ENCODE measurements at places on chromosomes 2 and 18.

- DNase-seq = peak; percentile 42
Measured at GRCh38 chr18:43563780-43564179, 286.5 kb upstream of the SYT4 start.

GRCh38 chr2:96129528-96130120, 8.7 kb downstream of the ASTL start:
- no peak for DNase-seq

DNA sequence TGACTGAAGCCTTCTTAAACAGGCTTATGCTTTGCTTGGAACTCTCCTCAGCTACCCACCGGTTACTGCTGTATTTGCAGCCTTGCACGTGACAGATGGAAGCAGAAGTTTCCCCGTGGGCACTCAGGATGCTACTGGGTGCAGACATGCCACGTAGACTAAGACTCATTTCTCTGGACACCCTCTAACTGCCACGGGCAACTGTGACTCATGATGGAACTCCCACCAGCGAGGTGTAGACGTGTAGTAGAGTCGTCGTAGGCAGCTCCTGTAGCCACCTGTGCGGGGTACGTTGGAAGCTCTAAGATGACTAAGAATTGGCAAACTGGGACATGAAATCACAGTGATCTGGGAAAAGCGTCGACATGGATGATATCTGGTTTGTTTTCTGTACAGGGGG, 27.5 kb downstream of the TSHZ1 start:
- DNase-seq = no peak

GRCh38 chr18:70075906-70076305, 128.2 kb upstream of the CD226 start:
- DNase-seq = no peak

DNA sequence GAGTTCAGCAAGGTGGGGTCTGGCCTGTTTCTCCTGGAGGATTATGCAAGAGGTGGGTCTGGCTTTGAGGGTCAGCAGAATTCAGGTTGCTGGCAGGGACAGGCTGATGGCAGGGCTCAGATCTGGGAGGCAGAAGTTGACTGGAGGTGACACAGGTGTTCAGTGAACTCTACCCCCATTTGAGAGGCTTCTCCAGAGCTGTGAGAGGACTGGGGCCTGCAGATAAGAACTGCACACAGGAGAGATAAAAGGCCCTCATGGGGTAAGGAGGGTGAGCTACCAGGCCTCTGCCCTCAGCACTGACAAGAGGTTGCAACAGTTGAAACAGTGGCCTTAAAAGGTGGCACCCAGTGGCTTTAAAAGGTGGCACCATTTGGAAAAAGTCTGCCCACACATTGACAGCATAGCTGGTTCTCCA, 13.1 kb downstream of the MOCOS start:
- DNase-seq = no peak

- no peak for DNase-seq
Measured at GRCh38 chr2:145845923-145846322, 1326.0 kb upstream of the ZEB2 start.

GRCh38 chr18:23757437-23757733, 68.1 kb downstream of the LAMA3 start:
- no peak for DNase-seq

DNA sequence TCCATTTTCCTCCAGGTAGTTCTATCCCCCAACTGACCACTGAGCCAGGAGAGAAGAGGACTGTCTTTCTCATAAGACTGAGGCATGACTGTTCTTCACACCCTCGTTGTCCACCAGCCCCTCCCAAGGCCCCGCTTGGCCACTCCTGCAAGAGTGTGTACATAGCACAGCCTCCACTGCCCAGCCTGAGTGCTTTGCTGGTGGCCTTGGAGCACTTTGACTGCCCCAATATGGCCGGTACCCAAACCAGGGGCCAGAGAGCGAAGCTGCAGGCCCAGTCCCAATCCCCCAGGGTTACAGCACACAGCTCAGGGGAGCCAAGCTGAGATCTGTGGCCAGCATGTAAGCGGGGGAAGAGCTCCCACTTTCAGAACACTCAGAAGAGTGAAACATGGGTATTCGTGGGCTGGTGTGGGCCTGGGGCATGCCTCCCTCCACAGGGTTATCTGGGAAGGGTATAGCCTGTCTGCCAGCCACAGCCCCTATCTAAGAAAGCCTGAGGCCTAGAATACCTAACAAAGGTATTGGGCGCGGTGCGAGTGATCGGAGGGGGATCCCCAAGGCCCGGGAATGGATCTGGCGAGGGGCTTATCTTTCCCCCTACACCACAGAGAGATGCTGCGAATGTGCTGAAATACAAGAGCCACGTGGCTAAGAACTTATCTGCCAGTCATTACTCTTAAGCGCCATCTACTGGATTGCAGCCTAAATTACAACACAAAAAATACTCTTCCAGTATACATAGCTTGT, 163.8 kb downstream of the WDPCP start:
- DNase-seq = no peak

DNA sequence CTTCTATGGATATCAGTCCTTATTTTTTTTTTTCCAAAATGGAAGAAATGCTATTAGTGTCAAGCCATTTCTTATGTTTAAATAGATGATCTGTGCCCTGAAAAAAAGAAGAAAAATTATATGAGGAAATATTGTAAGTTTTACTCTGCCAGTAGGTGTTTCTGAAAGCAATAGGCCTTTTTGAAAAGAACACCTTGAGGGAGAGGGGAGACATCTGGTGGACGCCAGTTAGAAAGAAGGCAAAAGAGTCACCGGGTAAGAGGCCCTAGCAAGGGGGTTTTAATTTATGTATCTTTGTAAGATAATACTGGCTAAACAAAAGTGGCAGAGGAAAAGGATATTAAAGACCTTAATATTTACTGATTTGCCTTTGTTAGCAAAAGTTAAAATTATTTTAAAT, 56.1 kb downstream of the DYNAP start:
- peak; percentile 46 for DNase-seq

- no peak for DNase-seq
Measured at GRCh38 chr2:238163481-238164198, 4.9 kb downstream of the ERFE start.

DNA sequence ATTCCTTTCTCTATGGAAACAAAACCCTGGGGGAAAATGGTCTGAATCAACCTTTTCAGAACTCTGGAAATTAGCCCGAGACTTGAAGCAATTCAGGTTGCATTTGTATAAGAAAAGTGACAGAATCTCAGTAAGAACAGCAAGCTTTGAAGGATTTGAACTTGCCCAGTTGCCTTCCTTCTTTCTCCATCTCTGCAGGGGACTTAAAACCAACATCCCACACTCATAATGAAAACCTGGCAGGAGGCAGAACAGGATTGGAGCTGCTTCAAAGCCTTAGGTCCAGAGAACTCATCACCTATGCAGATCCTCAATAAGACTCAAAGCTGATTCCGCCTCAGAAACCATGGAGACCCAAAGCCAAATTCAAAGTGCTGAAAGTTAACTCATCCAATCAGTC, 790.5 kb upstream of the ID2 start:
- DNase-seq = no peak

DNA sequence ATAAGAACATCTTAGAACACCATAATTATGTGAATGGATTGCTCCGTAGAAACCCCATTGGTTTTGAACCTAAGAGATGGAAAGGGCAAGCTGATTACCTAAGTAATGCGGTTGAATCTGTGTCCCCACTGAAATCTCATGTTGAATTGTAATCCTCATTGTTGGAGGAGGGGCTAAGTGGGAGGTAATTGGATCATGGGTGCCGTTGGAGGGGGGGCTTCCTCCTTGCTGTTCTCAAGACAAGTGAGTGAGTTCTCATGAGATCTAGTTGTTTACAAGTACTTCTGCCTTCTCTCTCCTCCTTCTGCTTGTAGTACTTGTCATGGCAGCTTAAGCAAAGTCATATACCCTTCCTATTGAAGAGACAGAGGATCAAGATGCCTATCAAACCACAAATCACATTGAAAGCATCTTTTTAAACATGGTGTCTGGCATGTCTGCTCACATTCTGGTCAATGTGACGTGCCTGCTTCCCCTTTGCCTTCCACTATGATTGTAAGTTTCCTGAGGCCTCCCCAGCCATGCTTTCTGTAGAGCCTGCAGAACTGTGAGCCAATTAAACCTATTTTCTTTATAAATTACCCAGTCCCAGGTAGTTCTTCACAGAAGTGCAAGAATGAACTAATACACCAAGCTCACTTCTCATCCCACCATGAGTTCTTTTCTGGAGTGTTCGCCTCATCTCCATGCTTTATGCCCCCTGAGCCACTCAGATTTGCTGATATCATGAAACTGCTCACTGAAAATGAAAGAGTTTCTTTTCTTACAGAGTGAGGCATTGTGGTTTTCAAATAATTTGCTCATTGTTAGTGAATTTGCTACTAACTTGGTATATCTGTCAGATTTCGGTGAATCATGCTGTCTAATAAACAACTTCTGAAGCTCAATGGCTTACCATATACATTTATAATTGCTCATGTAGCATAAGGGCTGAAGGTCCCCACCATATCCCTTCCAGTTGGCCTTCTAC, 23.6 kb downstream of the KCNE4 start:
- DNase-seq = no peak

DNA sequence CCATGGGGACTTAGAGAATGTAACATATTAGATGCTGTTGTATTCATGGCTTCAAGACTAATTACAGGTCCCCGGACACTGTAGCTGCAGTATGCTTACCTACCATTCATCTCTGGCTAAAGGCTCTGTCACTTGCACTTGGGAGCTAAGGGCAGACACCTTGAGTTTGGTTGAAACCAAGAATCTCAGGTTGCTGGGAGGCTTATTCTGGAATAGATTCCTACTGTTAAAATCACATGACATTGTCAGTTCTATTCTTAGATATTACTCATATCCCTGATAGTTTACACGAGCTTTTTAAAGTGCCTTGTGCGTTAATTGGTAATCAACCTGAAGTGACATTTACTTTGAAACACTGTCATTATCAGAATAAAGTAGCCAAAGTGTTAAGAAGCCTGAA, 73.0 kb upstream of the EPB41L5 start:
- DNase-seq = no peak

GRCh38 chr18:54558609-54559585, 32.1 kb upstream of the DYNAP start:
- peak; percentile 15 for DNase-seq

- DNase-seq = no peak
Measured at GRCh38 chr18:6203791-6204190, 210.9 kb downstream of the L3MBTL4 start.

- no peak for DNase-seq
Measured at GRCh38 chr2:232898592-232899543, 28.8 kb downstream of the SNORC start.

Data from left kidney (tissue), 8 donors.